ENCODE measurements at places on chromosomes 12 and 14.

- DNase-seq, result no peak
Observed at GRCh38 chr14:74360163-74360562, 11.9 kb downstream of the VRTN start.

DNA sequence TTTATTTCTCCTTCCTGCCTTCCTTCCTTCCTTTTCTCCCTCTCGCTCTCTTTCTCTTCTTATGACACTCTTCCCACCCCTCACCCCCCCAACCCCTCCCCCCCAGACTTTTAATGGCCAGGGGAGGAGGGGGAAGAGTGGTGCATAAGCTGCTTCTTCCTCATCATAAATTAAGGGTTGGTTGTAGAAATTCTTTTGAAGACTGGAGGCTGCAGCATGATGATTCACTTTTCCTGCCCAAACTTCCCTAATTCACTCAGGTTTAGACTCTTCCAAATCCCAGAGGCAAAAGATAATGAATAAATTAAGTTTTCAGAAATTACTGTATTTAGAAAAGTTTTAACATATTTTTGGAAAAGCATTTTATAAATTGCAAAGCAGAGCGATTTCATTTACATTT is 58.2 kb downstream of the GRIP1 start:
- no peak for DNase-seq

DNA sequence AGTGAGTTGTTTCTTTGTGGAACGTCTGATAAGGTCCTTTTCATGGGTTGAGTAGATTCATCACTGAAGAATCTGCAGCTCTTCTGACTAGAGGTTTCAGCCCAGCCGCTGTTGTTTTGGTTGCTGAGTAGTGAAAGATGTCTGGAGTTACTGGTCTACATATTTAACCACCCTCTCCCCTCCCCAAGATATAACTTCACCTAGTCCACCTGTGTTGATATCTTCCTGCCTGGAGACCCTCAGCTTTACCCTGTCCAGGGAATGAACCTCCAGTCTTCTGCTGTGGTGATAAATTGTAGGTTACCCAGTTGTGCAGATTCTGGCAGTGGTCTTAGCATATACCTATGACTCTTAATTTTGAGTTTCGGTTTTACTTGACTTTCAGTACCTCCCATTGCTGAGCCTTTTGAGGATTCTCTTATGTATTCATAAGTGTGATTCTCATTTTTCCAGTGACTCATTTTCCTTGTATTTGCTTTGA is 62.9 kb downstream of the CCDC91 start:
- no peak for DNase-seq

- no peak for DNase-seq
Observed at GRCh38 chr12:68250454-68250853, 3.0 kb downstream of the IL22 start.

GRCh38 chr14:95133282-95133681 is 24.0 kb downstream of the DICER1 start:
- no peak for DNase-seq

DNA sequence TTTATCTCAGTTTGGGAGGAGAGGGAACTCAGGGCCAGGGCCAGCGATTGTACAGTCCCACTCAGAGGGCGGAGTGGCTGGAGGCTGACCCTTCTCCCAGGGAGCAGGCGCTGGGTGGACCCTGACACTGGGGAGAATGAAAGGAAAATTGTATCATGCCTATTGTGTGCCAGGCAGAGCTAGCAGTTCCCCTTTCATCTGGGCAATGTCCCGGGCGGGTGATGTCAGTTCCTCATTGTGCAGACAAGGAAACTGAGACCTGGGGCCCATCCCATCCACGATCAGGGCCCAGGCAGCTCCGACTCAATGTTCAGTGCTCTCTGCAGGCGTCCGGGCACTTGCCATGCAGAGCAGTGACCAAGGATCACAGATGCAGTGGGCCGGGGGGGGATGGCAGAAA is 101.9 kb upstream of the RTL1 start:
- DNase-seq, result no peak

GRCh38 chr12:96352161-96352835 is 47.9 kb downstream of the CDK17 start:
- no peak for DNase-seq

- DNase-seq, result no peak
Observed at GRCh38 chr14:96225745-96226151, 21.1 kb downstream of the BDKRB2 start.

DNA sequence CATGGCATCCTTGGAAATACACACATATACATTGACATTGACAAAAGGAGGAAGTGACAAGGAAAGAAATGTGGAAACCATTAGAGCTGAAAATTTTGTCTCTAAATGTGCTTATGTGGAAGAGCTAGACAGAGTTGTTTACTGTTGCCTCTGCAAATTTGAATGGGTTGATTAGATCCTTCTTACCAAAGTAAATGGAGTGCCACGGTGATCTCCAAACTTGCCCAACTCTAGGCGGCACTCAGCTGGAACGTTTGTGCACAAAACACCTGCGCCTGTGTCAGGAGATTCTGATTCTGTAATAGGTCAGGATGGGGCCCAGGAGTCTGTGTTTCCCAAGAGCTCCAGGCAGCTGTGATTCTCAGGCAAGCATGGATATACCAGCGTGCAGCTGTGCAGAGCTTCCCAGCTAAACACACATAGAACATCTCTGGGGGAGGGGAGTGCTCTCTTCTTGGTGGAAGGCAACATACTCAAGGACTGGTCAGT is 77.8 kb upstream of the BDKRB2 start:
- no peak for DNase-seq

DNA sequence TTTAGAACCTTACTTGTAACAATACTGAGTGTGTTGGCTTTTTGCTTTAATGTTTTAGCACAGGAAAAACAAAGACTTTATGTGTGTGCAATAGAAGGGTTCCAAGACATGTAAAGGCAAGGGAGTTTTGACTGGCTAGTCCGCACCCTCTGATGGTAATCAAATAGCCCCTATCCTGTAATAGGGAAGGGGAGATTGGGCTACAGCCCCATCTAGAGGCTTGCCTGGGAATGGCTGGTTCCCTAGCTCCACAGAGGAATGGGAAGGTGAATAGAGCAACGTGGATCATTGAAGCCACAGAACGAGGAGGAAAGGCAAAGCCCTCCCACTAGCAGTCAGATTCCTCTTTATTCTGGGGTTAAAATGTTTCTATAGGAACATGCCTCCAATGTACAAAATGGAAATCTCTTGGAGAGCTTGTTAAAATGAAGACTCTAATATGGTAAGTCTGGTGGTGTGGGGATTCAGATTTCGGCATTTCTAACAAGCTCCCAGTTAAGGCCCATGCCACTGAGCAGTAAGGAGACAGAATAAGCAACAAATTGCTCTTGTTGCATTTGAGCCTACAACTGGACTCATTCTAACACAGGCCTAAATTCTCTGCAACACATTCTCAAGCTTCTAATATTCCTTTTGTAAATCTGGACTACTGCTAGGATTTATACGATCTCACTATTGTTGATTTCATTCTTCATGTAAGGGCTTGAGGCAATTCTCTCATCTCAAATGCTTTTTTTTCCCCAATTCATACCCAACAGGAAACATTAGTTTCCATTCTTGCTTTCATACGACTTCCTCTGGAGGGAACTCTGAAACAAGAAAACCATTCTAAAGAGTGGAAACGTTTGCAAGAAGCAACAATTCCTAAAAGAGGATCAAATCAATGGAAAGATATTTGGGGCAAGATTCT is 57.1 kb downstream of the NIN start:
- peak; percentile 25 for DNase-seq

GRCh38 chr12:76241371-76241770 is 106.8 kb downstream of the BBS10 start:
- DNase-seq, result no peak
